ENCODE measurements at places on chromosomes 16 and 17. TPM values are rescaled to one million over a fixed set of nuclear protein-coding genes. Genes with fewer than 3 reads are reported as not detected.

UBE2G1 gene
- 84.1 TPM for total RNA-seq

ENPP7 gene
- not detected for total RNA-seq

CDC42EP4 gene
- total RNA-seq: 68.4 TPM

DNA sequence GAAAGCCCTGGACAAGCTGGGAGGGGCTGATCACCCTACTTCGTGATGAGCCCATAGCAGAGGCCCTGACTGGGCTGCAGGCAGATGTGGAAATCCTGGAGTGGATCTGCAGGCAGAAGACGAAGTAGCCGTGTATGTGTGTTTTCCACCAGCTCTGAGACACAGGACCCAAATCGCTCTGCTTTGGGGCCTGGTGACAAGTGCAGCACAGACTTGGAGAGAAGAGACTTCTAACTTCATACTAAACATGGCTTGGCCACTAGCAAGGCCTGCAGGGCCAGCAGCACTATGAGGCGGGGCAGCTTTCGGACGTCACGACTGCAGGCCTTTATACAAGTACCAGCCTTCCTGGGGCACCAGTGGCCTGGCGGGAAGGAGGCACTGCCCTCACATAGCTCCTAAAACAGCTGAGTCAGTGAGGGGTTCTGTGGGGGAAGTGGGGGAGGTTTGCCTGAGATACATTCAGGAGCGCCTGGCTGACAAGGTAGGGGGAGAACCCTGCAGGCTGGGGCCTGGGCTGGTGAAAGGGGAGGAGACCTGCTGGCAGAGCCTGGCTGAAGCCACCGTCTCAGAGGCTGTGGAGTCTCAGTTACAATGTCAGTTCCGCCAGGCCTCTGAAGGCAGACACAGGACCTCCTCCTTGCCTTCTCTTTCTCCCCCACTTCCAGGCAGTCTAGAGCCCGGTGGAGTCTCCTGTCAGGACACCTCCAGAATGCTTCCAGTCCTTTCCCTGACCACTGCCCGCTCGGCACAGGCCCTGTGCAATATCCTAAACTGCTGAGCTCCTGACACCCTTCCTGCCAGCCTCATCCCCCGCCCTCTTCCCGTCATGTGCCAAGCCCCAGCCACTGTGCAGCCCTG, 73.4 kb downstream of the WSB1 start:
- DNase-seq: no peak

DNA sequence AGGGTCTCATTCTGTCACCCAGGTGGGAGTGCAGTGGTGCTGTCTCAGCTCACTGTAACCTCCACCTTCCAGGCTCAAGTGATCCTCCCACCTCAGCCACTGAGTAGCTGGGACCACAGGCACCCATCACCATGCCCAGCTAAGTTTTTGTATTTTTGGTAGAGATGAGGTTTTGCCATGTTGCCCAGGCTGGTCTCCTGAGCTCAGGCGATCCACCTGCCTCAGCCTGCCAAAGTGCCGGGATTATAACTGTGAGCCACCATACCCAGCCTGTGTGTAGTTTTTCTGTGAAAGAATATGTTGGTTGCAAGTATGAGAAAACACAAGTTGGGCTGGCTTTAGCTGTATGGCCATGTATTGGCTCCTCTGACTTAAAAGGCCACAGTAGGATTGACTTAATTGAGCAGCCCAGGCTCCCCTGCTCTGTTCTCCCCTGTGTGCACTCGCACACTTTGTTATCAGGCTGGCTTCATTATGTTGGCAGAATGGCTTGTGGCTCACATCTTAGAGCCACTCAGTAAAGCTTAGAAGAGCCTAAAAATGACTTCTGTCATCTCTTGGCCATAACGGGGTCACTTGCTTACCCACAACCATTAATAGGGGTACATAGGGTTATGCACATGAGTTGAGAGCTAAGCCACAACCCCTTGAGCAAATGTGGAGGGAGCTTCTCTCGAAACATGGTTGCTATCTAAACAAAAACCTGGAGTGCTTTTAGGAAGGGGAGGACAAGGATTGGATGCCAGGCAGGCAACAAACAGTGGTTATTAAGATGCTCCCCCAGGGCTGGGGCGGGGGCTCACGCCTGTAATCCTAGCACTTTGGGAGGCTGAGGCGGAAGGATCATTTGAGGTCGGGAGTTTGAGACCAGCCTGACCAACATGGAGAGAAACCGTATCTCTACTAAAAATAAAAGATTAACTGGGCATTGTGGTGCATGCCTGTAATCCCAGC, 6.1 kb downstream of the HAPSTR1 start:
- no peak for DNase-seq

GRCh38 chr17:27504188-27504995, 48.1 kb downstream of the KSR1 start:
- no peak for DNase-seq

- no peak for DNase-seq
These were observed 957 bp downstream of the OXLD1 start for GRCh38 chr17:81665205-81666091.

DNA sequence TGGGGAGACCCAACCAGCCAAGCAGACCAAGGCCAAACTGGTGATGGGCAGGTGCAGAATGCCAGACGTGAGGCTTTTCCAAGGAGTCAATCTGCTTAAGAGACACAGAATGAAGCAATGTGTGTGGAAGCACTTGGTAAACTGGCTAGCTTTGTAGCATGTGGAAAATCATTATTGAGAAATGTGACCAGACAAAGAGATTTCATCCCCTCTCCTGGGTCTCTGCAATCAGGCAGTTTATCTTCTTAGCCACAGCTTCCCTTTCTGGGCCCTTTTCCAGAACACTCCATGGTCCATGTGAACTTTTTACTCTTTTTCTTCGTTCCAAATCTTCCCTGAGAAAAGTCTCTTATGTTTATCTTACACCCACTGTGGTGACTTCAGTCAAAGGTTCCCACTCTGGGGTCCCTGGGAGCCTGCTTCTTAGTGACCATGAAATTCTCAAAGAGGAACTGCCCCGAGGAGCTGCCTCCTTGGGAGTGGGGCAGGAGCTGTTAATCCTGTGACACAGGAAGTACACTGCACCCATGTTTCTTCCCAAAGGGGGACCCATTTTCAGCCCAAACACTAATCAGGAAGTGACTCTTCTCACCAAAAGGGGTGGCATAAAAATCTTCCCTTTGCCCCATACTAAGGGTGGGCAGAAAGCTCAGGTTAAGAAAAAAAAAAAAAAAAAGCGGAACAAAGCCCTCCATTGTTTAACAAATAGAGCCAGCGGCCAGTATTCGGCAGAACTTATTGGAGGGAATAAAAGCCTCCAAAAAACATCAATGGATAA, 346.2 kb upstream of the ASIC2 start:
- no peak for DNase-seq

GRCh38 chr17:69702078-69702477, 287.6 kb downstream of the MAP2K6 start:
- no peak for DNase-seq

GRCh38 chr17:55272711-55273578, 8.2 kb downstream of the HLF start:
- DNase-seq: no peak

DNA sequence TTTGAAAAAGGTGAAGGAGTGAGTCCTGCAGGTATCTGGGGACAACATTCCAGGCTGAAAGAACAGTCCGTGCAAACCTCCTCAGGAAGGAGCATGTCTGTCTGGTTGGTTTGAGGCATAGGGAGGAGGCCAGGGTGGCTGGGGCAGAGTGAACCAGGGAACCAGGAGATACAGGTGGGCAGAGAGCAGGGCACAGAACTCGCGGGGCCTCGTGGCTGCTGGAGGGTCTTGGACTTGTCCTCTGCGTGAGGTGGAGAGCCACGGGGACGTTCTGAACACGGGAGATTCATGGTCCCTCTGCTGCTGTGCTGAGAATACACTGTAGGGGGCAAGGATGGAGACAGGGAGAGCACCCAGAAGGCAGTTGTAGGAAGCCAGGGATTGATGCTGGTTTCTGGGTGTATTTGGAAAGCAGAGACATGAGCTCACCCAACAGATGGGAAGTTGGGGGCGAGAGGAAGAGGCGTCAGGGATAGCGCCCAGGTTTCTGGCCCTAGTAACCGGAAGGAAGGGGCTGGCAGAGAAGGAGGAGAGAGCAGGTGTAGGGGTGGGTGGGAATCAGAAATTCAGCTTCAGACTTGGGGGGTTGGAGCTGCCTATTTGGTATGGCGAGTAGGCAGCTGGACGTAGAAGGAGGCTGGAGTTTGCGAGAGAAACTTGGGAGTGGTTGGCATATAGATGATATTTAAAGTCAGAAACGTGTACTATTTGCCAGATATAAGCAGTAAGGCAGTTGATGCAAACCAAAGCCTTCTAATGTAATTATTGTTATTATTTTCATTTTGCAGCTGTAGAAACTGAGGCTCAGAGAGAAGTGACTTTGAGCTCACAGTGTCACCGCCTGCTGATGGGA, at the start of gene CCL17:
TSS of gene CCL17 (plus strand) at position 803 of the 853 bp plus-strand sequence. CDS start 9,166 bp downstream, outside the sequence.
- DNase-seq: no peak

- no peak for DNase-seq
These were observed 412 bp downstream of the FKBP10 start for GRCh38 chr17:41813152-41813680.

DNA sequence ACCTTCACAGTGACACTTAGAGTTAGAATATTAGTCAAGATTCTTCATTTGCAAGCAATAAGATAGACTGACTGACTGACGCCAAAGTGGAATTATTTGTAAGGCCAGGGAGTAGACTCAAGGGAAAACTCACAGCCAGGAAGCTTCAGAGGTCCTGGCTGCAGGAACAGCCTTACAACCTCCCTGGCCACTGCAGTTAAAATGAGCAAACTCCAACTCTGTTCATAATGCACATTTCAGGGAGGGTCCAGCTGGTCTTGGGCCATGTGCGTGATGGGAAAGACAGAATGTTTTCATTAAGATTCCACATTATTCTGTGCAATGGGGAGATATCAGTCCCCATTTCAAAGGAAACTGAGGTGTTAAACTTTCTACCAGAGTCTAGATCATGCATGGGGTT, 9.9 kb downstream of the CAPNS2 start:
- DNase-seq: no peak

GRCh38 chr16:81698310-81698641, 80.8 kb upstream of the PLCG2 start:
- DNase-seq: no peak

GRCh38 chr17:43871946-43872690, 25.1 kb downstream of the CD300LG start:
- DNase-seq: no peak

DNA sequence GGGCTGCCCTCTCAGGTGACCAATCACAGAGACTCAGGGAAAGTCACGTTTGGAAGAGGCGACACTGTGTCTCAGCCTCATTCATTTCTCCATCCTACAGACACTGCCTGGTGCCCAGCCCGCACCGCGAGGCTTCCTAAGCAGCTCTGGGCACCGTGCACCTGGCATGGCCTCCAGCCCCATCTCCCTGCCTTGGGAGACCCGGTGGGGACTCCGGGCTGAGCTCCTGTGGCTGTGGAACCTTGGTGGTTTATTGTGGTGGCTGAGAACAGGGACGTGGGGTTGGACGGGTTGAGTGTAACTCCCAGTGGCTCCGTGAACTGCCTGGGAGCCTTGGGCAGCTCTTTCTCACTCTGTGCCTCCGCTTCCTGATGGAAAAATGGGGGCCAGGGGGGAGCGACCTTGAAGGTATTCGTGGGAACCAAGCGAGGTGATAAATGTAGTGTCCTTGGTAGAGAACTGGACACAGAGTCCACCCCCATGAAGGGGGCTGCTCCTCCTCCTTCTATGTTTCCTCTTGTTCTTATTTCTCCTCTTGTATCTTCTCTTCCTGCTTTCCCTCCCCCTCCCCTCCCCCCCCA, 215.4 kb downstream of the SEC14L1 start:
- no peak for DNase-seq

DNA sequence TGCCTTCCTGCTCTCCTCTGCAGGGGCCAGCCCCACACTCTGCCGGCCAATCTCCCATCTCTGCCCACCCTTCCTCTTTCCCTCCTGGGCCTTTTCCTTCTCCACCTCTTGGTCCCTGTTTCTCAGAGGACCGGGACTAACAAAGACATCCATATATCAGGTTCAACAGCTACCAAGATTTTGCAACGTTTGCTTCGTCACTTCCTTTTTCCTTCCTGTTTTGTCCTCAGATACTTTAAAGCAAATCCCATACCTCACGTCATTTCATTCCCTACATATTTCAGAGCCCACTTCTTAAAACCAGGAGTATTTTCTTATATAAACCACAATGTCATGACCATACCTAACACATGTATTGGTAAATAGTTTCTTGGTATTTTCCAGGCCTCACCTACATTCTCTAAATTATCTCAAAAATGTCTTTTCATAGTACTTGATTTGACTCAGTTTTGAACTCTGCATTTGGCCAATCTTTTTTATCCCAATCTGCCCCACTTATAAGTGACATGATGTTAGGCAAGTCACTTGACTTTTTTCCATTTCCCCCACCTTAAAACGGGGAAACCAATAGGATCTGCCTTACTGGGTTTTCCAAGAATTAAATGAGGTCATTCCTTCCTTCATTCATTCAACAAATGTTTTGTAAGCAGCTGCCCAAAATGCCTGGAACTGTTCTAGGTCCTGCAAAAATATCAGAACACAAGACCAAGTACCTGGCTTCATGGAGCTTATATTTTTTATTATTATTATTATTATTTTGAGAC, 7.2 kb upstream of the USP10 start:
- DNase-seq: no peak

DNA sequence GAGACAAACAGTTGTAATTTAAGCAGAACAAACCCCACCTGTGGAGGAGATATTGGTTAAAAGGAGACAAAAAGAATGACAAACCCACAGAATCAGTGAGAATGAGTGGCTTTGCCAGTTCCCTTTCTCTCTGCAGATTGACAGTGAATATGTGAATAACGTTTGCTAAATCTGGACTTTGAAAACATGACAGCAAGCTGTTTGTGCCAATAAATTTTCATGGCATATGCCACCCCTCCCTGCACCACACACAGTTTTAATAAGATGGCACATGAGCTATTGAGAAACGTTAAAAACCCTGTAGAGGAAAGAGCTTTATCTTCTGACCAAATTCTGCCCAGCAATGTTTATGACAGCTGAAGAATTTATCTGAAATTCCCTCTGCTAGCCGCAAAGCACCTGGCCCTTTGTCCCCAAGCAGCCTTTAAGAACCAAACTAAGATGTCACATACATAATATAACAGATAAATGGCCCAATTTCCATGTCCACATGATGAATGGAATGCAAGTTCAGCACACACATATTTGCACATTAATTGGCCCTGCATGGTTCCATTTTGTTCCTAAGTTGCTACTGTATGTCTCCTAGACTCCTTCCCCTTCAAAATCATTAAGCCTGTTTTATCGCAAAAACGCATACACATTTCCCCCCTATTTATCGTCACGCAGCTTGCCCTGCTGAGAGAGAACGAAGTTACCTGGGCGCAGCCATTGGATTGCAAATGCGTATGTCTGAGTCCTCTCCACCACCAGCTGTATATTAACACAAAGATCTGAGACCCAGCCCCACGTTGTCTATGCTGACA, 773.5 kb upstream of the EEF2KMT start:
- no peak for DNase-seq

- DNase-seq: no peak
These were observed 5.3 kb downstream of the ANKRD11 start for GRCh38 chr16:89484923-89485679.

DNA sequence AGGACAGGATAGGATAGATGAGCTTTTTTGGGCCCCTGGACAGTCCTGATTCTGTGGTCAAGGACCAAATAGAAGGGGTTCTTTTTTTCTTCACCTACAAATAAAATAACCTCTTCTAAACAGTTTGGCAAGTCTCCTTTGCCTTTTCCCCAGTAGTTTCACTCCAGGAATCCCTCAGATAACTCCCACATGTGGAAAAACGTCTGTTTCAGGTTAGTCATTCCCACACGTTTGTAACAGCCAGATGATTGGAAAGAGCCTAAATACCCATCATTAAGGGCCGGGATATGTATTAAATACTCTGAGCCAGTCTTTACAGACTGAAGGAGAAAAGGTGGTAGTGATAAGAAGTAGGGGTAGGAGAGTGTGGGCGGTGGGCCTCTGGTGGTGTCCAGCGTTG, 58.3 kb downstream of the PLD6 start:
- DNase-seq: no peak

- DNase-seq: peak; percentile 78
These were observed 696 bp downstream of the NETO2 start for GRCh38 chr16:47142821-47143676.

Measured in mesothelial cell of epicardium (in vitro differentiated cells).